Renal cortex interstitium (tissue), 15 donors: ENCODE measurements at places on chromosomes 16 and 17. TPM values are rescaled to one million over a fixed set of nuclear protein-coding genes. Genes with fewer than 3 reads are reported as not detected.

Gene CIBAR2
- 0.55 TPM for polyA plus RNA-seq

DNA sequence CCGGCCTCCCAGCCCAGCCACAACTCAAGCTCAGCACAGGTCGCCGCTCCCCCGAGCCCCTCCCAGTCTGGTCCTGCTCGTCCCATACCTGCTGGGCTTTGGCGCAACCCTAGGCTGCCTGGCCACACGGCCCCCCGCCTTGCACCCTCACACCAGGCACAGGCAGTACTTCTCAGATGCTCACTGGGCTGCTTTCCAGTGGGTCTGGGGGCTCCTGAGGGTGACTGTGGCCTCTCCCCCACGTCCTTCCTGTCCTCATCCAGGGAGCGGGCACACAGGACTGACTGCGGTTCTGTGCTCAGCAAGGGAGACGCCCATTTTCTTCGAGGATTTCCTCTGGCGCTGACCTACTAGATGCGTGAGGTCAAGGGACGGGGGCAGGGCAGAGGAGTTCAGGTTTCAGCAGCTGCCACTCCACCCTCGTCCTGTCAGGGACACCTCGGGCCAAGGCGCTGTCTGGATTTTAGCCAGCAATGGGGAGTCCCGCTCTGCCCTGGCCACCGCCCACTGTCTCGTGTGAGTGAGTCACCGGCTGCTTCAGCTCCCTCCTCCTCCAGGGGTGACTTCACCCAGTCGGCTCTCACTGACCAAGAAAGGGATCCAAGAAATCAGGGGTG is 115.8 kb downstream of the NPIPB11 start:
- DNase-seq: peak; percentile 63

GRCh38 chr16:29926711-29927052 is 656 bp upstream of the KCTD13 start:
- no peak for DNase-seq

DNA sequence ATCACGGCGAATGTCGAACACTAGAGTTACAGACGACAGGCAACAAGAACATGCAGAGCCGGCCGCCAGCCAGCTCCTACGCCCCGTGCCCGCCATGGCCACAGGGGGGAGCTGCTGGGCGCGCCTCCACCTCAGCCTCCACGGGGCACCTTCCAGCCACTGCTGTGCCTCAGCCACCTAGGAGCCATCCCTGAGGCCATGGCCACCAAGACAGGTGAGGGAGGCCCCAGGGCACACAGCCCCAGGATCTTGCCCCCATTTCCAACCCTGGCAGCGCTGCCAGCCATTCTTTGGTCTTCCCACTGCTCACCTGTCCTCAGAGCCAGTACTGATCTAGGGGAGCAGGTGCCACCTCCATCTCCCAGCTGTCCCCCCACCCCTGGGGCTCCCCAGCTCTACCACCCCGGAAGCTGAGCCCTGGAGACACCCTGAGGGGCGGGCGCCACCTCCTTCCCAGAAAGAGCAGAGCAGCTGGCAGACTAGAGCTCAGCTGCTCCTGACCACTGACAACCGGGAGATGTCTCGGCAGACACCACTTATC is 11.8 kb downstream of the GNPTG start:
- no peak for DNase-seq

GRCh38 chr17:49705254-49705653 is 2.5 kb downstream of the SLC35B1 start:
- no peak for DNase-seq

DNA sequence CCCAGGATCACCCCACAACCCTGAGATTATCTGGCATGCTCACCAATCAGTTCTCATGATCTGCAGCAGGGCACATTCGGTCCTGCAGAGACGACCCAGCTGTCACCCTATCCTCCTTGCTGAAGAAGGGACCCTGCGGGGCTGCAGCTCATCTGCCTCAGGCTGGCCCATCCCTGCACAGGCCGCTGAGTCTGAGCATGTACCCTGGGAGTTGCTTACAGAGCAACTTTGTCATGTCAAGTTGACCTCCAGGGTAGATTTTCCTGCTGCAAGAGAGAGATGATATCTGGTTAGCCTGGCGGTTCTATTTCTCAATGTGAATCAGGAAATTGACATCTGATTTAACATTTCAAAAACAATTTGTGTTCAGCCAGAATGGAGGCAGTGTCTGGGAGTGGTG is 36.0 kb upstream of the ADCY9 start:
- DNase-seq: no peak

- no peak for DNase-seq
Observed at GRCh38 chr17:45298546-45299285, 18.1 kb downstream of the MAP3K14 start.
